ENCODE measurements at places on chromosomes 6 and 20.
A peak's percentile ranks its signal among the peaks of the same experiment; 100 is the strongest.

DNA sequence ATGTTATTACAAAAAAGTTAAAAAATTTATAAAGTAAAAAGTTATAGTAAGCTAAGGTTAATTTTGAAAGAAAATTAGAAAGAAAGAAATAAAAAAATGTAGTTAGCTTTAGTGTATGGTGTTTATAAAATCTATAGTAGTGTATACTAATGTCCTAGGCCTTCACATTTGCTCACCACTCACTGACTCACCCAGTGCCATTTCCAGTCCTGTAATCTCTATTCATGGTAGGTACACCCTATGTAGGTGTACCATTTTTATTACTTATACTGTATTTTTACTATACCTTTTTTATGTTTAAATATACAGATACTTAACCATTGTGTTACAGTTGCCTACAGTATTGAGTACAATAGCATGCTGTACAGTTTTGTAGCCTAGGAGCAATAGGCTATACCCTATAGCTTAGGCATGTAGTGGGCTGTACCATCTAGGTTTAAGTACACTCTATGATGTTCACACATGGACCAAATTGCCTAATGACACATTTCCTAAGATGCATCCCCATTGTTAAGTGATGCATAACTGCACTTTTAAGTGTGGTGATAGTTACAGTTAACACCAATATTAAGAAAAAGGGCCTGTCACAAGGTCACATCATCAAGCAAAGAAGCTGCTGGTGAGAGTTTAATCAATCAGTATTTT lies 8.0 kb downstream of the CD2AP start:
- no peak for DNase-seq

GRCh38 chr6:135630789-135631376 lies 133.3 kb upstream of the AHI1 start:
- DNase-seq: no peak

DNA sequence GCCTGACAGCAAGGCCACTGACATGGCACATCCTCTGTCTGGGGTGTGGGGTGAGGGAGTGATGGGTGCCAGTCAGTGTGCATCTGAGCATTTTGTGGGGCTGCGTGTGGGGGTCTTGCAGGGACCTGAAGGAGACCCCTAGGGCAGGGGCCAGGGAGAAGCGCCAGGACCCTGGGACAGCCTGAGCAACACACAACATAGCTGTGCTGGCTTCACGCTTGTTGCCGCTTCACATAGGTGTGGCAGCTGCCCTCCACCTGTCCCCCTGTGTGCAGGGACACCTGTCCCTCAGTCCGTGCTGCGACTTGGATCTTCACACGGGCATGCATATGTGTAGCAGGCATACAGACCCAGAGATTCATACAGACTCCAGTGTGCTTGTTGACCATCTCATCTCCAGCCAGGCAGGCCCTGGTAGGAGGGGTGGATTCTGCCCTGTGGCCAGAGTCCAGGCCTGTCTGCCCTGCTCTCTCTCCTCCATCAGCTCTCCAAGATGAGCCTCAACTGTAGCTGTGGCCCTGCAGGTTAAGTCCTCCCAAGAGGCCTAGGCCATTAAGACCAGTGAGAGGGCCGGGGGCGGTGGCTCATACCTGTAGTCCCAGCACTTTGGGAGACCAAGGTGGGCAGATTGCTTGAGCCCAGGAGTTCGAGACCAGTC lies 3.2 kb upstream of the NPBWR2 start:
- no peak for DNase-seq

- no peak for DNase-seq
Observed at GRCh38 chr6:63272397-63272796, 47.4 kb downstream of the LGSN start.

DNA sequence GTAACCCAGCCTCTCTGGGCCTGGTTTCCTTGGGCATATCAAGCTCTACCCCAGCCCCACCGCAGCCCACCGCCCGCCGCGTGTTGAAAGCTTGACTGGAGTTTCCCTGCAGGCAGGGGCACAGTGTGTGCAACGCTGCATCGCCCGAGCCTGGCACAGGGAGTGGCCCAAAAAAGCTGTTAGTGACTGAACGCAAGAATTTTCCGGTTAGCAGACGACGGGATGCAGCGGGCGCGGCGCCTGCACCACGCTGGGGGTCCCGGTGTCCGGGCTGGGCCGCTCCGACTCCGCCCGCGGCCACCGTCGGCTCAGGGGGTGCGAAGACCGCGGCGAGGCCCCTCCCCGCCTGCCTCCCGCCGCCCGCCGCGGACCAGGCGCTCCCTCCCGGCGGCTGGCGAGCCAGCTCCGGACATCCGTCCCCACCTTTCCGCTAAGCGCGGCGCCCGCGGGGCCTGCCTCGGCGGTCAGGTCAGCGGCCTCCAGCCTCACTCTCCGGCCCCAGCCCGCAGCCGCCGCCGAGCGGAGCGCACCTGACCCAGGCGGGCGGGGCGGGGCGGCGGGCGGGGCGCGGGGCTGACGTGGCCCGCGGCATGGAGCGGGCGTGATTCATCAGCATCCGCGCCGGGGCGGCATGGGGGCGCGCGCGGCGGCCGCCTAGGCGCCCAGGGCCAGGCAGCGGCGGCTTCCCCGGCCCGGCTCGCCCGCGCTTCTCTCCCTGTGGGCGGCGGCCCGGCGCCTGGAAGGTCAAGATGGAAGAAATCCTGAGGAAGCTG lies at the start of gene ARFGEF3:
ARFGEF3 (plus strand) TSS at position 602 of the 773 bp plus-strand sequence; CDS start at position 750, 148 bp downstream.
- peak; percentile 67 for DNase-seq

GRCh38 chr20:57596998-57597939 lies 23.0 kb downstream of the ZBP1 start:
- peak; percentile 61 for DNase-seq

DNA sequence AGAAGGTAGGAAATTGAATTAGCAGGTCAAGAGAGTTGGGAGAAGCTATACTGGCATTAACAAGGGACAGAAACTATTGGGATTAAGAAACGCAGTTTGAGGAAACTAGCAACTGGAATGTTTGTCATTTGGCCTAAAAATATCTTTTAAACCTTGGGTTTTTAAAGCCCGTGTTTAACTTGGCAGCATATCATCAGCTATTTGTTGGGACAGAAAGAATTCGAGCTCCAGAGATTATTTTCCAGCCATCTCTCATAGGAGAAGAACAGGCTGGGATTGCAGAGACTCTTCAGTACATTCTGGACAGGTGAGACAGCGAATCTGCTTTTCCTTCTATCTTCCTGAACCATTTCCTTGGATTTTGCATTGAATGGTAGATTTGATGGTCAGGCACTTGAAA lies 17.8 kb downstream of the ACTR5 start:
- DNase-seq: no peak

GRCh38 chr20:41774291-41774690 lies 156.1 kb upstream of the CHD6 start:
- no peak for DNase-seq

DNA sequence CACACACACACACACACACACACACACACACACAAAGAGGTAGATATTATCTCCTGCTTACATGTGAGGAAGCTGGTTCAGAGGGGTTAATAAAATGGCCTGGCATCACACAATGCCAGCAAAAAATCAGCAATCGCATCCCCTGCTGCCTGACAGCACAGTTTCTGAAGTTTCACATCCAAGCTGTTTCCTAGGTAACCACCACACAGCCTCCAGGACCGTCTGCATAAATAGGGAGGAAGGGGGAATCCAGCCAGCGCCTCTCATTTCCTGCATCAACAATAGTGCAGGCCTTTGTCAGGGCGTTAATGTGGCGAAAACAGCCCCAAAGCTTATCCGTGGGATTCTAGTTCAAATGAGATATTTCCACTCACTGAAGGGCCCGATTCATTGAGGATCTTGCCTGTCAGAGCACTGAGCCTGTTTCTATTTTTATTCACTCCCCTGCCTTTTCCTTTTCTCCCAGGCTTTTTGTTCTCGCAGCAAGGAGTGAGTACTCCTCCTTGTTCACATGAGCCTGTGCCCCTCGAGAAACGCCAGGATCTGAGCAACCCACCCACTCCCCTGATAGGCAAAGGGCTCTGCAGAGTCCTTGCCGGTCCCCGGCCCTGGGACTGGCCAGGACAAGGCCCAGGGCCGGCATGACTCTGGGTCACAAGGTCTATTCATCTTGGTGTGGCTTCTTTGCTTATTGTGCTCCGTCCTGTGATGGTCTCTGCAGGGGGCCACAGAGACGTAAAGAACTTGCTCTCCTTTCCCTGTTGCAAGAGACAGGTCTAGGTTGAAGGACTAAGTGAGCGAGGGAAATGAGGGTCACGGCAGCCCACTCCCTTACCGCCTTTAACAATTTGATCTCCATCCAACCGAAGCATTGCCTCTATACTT lies 32.7 kb downstream of the TUBB2B start:
- DNase-seq: peak; percentile 59

DNA sequence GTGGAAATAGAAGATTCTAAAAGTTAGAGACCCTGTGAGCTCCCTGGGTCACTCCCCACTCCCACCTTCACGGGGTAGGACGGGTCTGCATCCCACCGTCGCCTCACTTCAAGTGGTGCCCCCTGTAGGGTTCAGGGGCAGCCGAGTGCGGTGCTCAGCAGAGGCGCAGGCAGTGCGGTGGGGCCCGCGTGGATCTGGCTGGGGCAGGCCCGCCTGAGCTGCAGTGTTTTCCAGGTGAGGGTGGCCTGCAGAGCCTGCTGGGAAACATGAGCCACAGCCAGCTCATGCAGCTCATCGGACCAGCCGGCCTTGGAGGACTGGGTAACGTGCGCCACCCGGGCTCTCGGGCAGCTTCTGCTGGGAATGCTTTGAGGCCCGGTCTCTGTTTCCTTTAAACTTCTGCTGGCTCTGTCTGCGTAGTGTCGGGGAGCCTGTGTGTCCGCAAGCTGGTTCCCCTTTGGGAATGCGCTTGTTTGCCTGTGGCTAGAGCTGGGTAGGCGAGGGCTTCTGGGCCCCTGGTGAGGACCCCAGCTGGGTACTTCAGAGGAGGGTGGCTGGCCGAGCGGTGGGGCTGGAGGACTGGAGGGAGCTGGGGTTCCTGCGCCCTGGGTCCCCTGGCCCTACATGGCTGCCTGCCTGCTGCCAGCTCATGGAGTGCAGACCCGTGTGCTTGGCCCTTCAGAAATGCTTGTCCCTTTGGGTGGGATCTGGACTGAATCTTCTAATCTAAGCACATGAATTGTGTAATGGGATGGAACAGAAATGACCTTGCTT lies 3.8 kb downstream of the ADRM1 start:
- DNase-seq: no peak

GRCh38 chr6:17912521-17912920 lies 74.9 kb downstream of the KIF13A start:
- DNase-seq: no peak

DNA sequence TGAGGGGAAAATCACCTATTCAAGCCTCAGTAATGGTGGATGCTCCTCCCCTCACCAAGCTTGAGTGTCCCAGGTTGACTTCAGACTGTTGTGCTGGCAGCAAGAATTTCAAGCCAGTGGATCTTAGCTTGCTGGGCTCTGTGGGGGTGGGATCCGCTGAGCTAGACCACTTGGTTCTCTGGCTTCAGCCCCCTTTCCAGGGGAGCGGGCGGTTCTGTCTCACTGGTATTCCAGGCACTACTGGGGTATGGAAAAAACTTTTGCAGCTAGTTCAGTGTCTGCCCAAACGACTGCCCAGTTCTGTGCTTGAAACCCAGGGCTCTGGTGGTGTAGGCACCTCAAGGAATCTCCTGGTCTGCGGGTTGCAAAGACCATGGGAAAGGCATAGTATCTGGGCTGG lies 42.9 kb upstream of the UFL1 start:
- no peak for DNase-seq

GRCh38 chr6:152309648-152310047 lies 327.5 kb downstream of the SYNE1 start:
- DNase-seq: no peak

GRCh38 chr6:71388068-71388744 lies 99.6 kb downstream of the OGFRL1 start:
- no peak for DNase-seq

DNA sequence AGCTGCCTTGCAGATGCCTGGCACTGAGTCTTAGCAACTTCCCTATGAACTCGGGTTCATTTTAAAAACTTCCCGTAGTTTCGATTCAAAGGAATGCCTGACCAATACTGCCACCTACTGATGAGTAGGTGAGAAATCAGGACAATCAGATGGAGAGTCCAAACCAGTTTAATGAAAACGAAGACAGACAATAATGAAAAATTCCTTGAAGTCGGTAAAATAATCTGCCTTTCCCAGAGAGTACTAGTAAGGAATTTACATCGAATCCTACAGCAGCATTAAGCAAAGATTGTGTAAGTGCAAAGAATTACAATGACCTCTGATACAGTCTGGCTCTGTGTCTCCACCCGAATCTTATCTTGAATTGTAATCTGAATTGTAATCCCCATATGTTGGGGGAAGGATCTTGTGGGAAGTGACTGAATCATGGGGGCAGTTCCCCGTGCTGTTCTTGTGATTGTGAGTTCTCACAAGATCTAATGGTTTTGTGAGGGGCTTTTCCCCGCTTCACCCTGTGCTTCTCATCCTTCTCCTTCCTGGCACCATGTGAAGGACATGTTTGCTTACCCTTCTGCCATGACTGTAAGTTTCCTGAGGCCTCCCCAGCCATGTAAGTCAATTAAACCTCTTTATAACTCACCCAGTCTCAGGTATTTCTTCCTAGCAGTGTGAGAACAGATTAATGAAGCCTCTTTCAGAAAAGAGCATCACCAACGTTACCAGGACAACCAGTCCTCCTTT lies 134.4 kb downstream of the ARHGAP18 start:
- DNase-seq: peak; percentile 17

- DNase-seq: no peak
Observed at GRCh38 chr6:35425284-35425683, 26.9 kb upstream of the FANCE start.

GRCh38 chr6:15255909-15256395 lies 10.1 kb downstream of the JARID2 start:
- no peak for DNase-seq

DNA sequence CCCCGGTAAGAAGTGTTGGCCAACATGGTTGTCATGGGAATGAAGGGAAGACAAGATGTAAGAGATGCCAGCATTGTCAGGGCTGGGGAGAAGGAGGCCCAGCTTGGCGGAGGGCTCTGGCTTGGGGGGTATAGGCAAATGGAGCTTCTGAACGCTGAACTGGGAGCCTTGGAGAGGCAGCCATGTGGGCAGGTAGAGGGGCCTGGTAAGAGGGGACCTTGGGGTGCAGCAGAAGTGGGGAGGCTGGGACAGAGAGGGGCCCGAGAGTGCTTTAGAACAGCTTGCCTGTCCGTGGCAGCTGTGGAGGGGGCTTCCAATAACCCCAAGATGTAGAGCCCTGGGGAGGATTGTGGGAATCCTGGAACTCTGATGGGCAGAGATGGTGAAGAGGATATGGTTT lies 3.0 kb downstream of the SLC22A1 start:
- no peak for DNase-seq

DNA sequence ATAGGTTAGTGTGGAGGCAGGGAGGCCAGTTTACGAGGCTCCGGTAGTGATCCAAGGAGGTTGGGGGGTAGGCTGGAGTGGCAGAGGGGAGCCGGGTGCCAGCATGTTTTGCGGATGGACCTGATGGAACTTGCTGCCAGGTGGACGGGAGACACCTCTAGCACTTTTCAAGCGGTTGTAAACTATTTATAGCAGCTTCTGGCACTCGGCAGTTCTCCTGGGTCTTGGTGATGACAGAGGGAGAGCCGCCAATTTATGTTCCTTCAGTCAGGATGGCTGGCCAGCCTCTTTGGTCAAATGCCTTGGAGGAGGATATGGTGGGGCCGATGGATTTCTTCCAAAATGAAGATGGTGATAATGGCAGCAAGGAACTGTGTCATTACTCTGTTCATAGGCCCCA lies 28.8 kb downstream of the TFAP2C start:
- DNase-seq: no peak

- no peak for DNase-seq
Observed at GRCh38 chr6:37794825-37795224, 24.7 kb upstream of the ZFAND3 start.

GRCh38 chr20:44586289-44586911 lies 4.0 kb downstream of the PKIG start:
- no peak for DNase-seq

GRCh38 chr20:43507150-43508080 lies at the start of gene L3MBTL1:
TSS of gene L3MBTL1 (plus strand) at chr20:43507697. CDS start at chr20:43513504, 5,807 bp downstream.
- peak; percentile 65 for DNase-seq

- no peak for DNase-seq
Observed at GRCh38 chr6:21404577-21404976, 189.0 kb upstream of the SOX4 start.

Measured in neuronal stem cell (in vitro differentiated cells).